Cardiac septum (tissue), 1 donor: ENCODE measurements at places on chromosomes 1 and 21. TPM values are rescaled to one million over a fixed set of nuclear protein-coding genes. Genes with fewer than 3 reads are reported as not detected.
A peak's percentile ranks its signal among the peaks of the same experiment; 100 is the strongest.

DNA sequence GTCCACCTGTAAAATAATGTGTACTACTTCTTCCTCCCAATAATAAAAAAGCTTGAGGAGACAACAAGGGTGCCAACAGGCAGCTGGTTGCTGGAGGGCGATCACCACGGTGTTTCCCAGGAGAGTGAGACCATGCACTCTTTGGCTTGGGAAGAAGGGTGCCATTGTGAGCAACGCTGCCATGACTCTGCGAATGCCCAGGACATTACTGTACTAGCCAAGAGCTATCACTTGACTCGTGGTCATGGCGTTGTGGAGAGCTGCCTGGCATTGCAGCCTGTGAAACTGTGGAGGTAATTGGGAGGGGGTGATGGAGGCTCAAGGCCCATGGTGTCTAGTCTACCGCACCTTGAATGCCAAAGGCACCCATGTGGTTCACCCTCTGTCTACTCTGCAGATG, 14.6 kb upstream of the PRMT2 start:
- DNase-seq = no peak

- DNase-seq = no peak
Observed at GRCh38 chr1:198680174-198680875, 41.5 kb downstream of the PTPRC start.

DNA sequence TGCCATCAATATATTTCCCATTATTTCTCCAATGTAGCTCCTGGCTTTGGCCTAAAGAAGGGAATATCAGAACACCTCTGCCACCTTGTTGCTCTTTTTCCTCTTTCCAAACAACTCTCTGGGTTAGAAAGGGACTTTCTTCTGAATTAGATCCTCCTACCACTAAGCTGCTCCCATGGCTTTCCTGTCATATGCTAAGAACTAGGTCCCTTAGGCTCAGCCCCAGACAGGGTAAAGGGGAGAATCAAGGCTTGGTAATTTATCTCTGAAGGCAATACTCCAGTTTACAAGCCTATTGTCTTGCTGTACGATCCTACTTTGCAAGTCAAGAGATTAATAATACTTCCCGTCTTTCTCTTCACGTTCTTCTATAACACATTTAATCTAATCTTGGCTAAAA, 373.2 kb upstream of the DAB1 start:
- no peak for DNase-seq

- no peak for DNase-seq
Observed at GRCh38 chr1:203456577-203456976, 19.0 kb upstream of the PRELP start.

GRCh38 chr1:153929981-153930948, 7.5 kb upstream of the GATAD2B start:
- DNase-seq = peak; percentile 43

GRCh38 chr1:110476028-110476765, 25.2 kb downstream of the PROK1 start:
- no peak for DNase-seq

DNA sequence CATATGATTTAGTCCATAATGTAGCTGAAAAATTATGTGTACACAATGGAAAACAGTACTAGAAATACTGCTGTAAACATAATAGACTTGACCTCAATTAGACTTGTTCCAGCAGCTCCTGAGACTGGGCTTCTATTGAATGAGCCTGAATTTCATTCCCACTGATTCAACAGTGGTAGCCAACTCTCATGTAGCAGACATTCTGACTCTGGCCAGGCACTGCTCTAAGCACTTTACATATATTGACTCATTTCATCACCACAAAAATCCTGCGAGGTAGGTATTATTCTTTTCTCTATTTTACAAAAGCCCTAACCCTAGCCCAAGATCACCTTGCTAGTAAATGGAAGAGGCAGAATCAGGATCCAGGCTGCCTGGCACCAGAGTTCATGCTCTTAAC, 12.8 kb upstream of the CTSS start:
- DNase-seq = no peak

GRCh38 chr1:63305043-63305442, 17.3 kb upstream of the FOXD3 start:
- DNase-seq = no peak

- no peak for DNase-seq
Observed at GRCh38 chr1:159089184-159089791, 12.7 kb upstream of the AIM2 start.

GRCh38 chr1:214031267-214031650, 43.5 kb downstream of the PROX1 start:
- DNase-seq = no peak

- DNase-seq = no peak
Observed at GRCh38 chr1:96596226-96596922, 125.2 kb upstream of the PTBP2 start.

- DNase-seq = no peak
Observed at GRCh38 chr1:101178341-101178687, 58.5 kb upstream of the S1PR1 start.

The LCE6A gene
- not detected for total RNA-seq

The IGSF21 gene
- total RNA-seq = 1.00 TPM
